ENCODE measurements at places on chromosomes 3 and 15.

DNA sequence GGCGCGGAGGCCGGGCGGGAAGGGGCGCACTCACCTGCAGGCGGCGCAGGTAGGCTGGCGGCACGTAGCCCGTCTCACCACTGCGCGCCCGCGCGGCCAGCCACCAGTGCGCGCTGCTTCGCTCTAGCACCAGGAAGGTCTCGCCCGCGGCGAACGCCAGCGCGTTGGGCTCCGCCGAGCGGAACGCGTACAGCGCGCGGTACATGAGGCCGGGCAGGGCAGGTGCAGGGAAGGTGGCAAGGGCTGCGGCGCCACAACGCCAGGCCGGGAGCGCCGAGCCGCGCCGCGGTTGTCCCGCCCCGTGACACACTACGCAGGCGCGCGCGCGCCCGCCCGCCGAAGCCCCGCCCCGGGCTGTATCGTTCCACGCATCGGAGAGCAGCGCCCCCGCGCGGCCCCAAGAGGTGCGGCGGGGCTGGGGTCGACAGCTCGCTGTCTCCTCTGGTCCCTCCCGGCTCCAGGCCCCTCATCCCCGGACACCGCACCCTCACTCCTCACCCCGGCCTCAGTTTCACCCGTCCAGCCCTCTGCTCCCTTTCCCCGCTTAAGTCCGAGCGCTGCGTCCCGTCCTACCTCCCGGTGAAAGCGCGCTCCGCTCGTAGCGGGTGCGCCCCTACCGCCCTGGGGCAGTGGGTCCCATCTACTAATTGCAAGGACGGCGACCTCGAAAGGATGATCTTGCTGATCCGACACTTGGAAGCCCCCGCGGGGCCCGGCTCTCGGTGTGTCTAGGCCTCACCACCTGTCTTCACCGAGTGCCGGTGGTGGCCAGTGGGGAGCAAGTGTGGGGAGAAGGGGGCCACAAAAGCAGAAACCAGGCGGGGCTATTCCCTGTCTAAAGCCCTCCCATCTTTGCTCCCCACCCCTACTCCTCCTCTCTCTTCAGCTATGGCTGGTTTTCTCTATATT is at the start of gene NCKIPSD:
Gene NCKIPSD (minus strand): TSS at position 313 of the 909 bp plus-strand sequence. CDS start 108 bp downstream, at position 205.
- DNase-seq: peak; percentile 85

DNA sequence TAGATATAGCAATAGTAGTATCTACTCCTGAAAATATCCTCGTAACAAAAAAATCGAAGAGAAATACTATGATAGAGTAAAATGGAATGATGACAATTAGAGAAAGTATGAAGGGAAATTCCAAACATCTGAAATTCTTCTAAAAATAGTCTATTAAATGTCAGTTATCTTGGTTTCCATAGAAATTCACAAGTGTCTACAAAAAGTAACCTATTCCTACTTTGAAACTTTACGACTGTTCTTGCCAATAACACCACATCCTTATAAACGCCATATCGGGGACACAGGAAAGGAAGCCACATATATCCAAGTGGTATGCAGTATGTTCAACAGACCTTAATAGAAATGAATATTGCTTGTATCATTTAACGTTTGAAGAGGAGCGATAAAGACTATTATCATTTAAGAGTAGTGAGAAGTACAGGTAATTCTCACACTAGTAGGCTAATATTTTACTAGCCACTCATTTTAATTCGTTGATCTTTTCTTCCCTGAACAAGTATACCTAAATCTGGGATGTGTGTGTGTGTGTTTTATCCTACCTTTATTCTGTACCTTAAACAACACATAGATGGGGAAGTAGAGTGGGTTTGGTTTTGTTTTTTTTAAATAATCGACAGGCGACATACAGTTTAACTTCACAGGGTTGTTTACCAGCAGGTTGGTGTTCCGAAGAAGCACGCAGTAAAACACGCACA is 1.2 kb downstream of the GPR176 start:
- DNase-seq: peak; percentile 93

GRCh38 chr3:156017352-156018030 is 102.9 kb upstream of the KCNAB1 start:
- no peak for DNase-seq

DNA sequence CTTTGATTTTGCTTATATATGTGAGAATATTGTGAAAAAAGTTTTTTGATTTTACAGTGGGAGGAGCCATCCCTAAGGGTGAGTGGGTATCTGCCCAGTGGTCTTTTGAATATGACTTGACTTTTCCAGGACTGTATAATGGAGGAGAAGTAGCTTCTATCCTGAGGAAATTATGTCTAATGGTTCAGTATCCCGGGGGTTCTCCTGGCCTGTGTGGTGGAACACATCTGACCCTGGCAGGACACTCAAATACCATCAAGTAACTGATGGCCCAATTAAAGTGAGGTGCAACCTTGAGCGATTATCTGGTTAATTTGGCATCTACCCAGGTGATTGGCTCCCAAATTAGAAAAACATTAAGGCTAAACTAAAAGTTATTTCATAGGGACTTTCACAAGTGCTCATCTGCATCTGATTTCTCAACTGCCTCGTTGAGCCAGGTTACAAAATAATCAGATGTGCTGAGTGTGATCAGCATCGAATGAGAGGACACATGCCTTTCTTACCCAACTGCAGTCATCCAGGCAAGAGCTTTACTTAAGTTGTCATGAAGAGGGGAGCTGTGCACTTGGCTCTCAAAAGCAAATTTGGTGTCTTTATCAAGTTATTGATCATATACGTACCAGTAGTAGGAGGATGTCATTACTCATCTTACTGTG is 201.4 kb downstream of the IL5RA start:
- DNase-seq: no peak

GRCh38 chr15:40264321-40265153 is 18.3 kb downstream of the ANKRD63 start:
- DNase-seq: no peak

GRCh38 chr3:38157595-38157994 is 7.7 kb upstream of the OXSR1 start:
- DNase-seq: no peak

GRCh38 chr15:98958918-98959639 is 48.5 kb downstream of the PGPEP1L start:
- DNase-seq: no peak

- peak; percentile 17 for DNase-seq
Measured at GRCh38 chr3:71478568-71478967, 105.0 kb downstream of the FOXP1 start.

GRCh38 chr15:65042776-65043327 is 2.3 kb upstream of the SLC51B start:
- no peak for DNase-seq

DNA sequence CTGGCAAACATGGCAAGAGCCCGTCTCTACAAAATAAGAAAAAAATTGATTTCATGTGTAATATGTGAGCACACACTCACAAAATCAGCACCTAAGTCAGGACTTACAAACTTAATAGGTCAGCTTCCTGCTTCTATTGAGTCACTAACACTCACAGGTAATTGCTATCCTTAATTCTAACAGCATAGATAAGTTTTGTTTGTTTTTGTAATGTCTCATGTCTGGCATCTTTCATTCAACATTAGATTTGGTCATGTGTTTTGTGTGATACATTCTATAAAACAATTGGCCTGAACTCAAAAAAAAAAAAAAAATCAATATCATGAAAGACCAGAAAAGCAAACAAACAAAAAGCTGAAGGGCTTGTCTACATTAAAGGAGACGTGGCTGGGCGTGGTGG is 564.7 kb downstream of the AGBL1 start:
- no peak for DNase-seq

DNA sequence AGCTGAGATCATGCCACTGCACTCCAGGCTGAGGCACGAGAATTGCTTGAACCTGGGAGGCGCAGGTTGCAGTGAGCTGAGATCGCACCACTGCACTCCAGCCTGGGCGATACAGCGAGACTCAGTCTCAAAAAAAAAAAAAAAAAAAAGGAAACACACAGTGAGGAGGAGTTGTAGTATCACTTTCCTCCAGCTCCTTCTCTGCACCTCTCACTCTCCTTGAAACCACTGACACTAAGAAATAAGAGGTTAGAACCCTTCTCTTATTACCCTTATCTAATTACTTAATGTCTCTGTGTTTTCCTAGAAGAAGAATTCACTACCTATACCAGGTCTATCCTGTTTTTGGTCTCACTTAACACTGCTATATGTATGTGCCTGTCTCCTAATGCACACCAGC is 31.7 kb downstream of the RAB27A start:
- DNase-seq: no peak

GRCh38 chr3:87614998-87615397 is 338.6 kb upstream of the POU1F1 start:
- DNase-seq: no peak

- DNase-seq: no peak
Measured at GRCh38 chr15:83889995-83890394, 236.1 kb downstream of the ADAMTSL3 start.

- DNase-seq: no peak
Measured at GRCh38 chr3:62761711-62762110, 113.5 kb downstream of the CADPS start.

DNA sequence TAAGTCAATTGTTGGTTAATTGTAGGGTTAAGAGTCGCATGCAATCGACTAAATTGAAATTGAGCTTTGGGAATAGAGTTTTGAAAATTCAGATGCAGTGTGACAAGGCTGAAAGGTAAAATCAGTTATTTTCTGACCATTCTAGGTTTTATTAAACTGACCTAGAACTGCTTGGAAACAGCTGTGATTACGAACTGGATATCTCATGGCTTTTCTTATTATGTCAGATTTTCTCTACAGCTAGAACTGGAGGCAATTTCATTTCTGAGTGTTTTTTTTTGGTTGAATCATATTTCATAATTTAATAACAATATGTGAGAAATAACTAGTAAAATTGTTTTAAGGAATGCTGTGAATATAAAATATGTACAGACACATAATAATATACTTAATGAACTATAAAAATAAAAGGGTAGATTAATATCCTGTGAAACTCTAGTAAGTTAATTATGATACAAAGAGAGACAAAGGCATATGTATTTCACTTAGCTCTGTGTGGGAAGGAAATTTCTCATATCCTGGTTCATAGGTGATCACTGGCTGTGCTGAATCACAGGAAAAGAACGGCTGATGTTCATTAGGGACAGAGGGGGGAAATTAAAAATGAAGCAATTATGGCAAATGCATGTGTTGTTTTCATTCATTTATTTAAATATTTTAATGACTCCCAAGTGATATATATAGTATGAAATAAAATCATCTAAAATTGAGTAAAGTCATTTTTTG is 403.2 kb downstream of the ZIC1 start:
- DNase-seq: peak; percentile 45

DNA sequence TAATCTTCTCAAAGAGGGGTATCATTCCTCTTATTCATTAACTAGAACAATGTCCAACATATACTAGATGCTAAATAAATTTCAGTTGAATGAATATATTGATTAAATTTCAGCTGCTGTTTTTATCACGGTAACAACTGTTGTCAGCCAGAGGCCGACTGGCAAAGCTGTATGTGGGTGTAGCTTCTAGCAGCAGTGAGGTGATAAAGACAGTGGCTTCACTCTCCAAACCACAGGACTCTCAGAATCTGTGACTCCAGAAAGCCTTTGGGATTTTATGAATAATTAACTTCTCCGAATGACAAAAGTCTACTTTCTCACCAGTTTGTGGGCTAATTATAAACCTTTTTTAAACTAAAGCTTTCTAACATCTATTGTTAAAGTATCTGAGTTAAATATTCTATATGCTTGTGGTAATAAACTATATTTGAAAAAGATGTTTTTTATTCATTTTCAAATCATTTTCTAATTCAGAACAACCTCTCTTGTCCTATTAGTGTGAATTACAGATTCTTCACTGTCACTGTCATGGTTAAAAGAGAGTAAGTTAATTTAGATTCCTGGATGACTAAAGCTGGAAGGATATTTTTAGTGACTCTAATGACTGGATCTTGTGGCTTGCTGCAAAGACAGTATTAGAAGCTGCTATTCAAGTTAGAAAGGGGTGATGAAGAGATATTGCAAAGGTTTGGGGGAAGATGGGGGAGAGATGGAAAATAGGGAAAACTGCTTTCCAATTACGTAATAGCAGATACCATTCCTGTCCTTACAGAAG is 796.4 kb upstream of the ARPP21 start:
- DNase-seq: no peak

GRCh38 chr3:175224051-175224450 is 364.9 kb downstream of the NAALADL2 start:
- DNase-seq: no peak

GRCh38 chr15:43249699-43250203 is 17.0 kb downstream of the TGM5 start:
- peak; percentile 93 for DNase-seq

- peak; percentile 15 for DNase-seq
Measured at GRCh38 chr3:131491775-131492174, 11.0 kb downstream of the MRPL3 start.
